ENCODE measurements at places on chromosomes 5 and 9.

- DNase-seq, result no peak
These were observed 383.6 kb upstream of the CDH6 start for GRCh38 chr5:30809933-30810332.

DNA sequence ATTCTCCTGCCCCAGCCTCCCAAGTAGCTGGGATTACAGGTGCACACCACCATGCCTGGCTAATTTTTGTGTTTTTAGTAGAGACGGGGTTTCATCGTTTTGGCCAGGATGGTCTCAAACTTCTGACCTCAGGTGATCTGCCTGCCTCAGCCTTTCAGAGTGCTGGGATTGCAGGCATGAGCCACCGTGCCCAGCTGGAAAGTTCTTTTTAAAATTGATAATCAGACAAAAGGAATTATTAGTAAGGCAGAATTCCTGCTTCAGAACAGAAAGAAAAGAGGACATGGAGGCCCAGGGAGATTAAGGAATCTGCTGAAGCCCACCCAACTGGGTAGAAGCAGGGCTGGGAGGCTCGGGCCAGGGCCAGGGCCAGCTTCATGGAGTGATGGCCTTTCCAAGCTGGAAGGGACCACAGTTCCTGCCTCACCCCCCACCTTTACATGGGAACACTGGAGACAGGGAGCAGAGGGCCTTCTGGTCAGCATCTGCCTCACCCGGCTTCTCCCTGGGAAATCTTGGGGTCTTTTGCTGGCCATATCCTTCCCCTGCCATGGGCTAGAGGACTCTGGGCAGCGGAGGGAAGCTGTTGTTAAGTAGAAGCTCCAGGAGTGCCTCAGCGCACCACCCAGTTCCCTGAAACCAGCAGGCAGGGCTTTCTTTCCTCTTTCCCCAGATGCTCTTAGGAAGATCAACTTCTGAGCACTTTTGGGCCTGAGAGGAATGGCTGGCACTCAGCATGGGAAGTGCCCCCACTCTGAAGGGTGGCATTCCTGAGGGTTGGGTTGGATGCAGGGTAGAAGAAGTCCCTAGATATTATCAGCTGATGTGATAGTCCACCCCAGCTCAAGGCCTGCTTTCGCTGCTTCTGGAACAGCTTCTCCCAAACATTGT, 70.1 kb downstream of the RGS3 start:
- DNase-seq, result no peak

DNA sequence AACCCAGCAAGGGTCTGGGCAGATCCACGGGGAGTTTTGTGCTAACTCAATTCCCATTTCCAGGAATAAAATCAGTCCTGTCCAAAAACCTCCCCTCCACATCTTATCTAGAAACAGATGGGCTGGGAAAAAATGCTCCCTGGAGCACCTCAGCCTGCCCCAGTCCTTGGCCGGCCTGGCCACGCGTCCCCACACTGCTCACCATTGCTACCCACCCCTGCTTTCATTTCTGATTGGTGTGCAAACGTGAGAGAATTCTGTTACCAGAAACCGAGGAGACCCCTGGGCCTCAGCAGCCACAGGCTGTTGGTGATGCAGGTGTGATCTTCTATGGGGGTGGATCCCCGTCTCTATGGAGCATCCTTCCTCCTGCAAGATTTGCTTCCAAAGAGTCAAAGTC, 38.0 kb upstream of the OLFM1 start:
- no peak for DNase-seq

DNA sequence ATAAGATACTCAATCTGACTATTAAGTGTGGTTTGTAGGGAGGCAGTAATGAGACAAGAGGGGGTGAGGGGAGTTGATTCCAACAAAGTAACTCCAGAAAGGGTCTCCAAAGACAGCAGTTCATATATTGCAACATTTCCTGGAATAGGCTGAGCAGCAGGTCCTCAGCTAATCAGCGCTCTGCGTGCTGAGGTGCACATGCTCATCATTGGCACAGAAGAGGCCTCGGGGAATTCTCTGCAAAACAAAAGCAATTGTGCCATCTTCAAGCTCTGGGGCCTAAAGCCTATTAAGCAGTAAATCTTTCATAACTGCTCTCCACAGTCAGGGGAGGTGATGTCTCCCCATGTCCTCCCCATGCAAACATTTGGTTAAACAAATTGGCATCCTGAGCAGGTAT, 357.3 kb downstream of the SPOCK1 start:
- DNase-seq, result peak; percentile 55

DNA sequence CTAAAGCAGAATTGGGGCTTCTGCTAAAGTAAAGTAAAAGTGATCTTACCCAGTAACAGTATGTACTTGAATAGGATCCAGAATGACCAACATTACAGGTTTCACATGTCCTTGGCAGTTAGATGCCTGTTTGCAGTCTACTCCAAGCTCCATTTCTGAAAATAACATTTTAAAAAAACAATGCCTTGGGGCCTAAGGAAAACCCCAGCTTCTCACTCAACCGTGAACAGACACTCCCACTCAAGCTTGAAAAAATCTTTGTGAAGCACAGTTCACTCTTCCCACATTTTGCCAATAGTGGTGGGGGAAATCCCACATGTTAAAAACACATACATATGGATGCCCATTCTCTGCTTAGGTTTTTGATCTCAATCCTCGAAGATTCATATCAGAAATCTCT, 304.1 kb downstream of the ARRDC3 start:
- peak; percentile 55 for DNase-seq

DNA sequence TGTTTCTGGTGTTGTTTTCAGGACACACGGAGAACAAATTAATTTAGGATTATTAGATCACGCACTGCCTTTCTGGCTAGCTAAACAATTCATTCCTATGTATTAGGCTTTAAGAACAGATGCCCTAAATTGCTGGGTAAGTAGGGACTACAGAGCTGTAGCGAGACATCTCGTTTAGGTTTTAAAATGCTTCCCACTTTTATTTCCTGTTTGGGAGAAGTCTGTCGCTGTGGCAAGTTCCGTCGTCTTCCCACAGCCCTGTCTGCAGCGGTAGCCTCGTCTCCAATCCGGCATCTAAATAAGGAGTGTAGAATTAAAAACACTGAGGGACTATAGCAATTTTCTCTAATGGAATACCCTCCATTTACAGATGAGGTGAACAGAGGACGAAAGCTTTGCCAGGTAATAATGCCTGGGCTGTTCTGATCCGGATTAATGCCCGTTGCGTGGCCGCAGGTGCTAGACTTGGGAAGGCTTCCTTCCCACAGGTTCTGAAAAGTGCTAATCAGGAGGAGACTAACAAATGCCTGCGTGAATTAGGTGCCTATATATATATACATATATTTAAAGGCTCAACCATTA, 1.3 kb upstream of the TRIM36 start:
- DNase-seq, result no peak
